Left ventricle myocardium superior (tissue), 1 donor: ENCODE measurements at places on chromosomes 2 and 18. TPM values are rescaled to one million over a fixed set of nuclear protein-coding genes. Genes with fewer than 3 reads are reported as not detected.

GRCh38 chr2:37325625-37326071, 1.0 kb upstream of the PRKD3 start:
- peak; percentile 33 for DNase-seq

- no peak for DNase-seq
Observed at GRCh38 chr2:200617156-200618053, 31.6 kb downstream of the AOX1 start.

- no peak for DNase-seq
Observed at GRCh38 chr2:58574873-58575272, 333.7 kb upstream of the FANCL start.

DNA sequence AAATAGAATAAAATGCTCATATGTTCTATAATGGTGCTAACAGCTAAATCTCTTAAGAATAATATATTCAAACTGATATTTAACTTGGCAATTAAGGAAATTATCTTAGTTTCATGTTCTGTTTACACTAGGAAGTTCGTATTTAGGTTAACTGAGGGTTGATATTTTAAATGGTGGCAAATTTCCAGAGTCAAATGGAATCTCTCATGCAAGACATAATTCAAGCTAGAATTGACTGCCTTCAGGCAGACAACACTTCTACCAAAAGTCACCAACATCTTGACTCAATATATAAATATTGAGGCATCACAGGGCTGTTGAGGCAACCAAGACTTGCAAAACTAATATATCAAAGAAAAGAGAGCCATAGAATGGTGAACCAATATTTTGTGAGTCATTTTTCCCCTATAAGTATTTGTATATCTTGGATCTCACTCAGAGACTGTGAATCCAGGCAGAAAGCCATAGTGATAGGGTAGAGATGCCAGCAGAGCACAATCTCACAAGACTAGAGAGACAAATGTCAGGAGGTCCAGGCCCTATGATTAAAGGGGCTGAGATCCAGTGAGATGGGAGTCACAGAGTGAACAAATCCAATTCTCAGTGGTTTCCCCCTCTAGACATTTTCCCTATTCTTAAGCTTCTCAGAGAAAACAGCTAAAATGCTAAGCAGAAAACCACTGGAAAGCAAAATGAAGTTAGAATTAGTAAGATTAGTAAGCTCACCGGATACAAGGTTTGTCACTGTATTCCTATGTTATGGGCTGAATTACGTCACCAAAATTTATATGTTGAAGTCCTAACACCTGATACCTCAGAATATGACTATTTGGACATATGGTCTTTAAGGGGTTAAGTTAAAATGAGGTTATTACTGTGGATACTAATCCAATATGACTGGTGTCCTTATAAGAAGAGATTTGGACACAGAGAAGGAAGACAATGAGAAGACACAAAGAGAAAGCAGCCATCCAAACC, 358.2 kb upstream of the UBE2E3 start:
- no peak for DNase-seq

DNA sequence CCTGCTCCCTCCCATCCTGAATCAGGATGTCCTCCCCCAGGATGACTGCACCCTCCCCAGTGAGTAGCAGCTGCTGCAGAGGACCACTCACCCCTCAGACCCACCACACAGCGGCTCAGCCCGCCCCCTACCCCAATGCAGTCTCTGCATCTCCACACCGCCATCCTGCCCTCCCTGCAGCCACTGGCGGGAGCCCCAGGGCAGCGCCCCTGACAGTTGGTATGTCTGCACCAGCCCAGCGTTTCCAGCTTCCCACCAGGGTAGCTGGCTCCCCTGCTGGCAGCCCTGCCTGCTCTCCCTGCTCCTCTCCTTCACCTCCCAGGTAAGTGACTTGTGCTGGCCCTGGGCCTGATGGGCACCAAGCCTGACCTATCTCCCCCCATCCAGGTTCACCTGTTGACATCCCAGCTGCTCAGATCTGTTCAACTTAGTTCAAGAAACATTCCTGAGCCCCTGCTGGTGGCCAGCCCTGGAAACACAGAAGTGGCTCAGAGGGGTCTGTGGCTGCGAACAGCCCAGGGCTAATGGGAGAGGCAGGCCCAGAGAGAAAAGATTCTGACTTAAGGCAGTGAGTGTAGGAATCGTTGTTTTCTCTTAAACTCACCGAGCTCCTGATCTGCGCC, 117.7 kb upstream of the RAB6C start:
- DNase-seq = no peak

DNA sequence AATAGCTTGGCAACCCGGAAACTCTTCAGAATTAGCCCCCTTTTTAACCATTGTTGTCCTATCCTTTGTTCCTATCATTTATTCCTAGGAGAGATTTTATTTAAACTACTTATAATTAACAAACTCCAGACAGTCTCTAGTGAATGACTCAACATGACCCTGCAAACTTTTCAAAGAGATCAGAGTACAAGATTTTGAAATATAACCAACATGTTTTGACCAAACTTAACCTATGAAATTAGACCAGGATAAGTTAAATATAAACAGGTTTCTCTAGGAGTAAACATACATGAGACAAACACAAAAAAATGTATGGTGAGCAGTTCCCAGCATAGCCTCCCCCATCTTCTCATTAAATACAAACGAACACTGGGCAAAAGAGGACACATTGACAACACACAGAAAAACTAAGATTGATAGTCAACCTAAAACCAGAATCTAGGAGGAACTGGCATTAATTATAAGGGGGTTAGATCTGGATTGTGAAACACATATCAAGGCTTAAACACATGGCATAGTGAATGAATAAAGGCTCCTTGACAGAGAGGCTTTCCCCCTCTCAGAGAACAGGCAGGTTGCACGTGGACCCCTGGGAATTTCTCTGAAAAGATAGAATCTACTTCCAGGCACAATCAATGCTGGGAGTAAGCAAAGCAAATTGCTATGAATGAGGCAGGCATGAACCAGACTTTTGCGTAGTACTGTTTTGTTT, 284.1 kb downstream of the IRS1 start:
- no peak for DNase-seq

DNA sequence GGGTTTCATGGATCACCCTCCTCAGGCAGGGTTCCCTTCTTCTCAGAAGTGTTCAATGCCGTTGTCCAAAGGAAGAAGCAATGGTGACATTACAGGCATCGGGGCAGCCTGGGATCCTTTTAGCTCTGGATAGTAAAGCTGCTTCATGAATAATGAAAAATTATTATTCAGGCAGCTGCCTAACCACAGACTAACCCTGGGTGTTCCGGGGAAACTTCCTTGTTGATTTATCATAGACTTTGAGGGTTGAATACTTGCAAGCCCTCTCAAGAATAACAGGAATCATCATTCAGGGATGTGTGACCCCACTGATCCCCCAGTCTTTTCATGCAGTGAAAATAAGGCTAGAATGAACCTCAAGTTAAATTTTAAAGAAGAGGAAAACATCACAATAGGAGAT, 419.4 kb downstream of the MEIS1 start:
- no peak for DNase-seq

DNA sequence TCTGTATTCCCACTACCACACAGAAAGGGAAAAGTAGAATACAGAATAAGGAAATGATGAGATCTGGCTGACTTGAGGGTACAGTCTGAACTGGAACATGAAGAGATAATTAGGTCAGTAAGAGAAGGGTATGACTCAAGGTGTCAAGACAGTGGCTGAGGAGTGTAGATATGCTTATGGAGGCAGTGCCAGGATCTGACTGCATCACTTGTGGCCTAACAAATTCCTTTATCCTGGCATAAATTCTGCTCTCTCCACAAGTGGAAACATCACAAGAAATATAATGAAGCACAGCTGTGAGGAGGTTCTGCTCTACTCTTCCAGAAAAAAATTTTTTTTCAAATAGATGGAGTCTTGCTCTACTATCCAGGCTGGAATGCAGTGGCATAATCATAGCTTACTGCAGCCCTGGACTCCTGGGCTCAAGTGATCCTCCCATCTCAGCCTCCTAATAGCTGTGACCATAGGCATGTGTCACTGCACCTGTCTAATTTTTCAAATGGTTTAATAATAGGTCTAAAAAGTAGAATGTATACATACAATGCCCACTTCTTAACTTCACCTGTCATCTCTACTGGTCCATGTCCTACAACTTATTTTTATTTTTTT, 85.3 kb downstream of the C2orf74 start:
- DNase-seq = no peak

GRCh38 chr18:45059695-45060094, 379.0 kb downstream of the SETBP1 start:
- no peak for DNase-seq

GRCh38 chr2:3066831-3067230, 310.8 kb downstream of the EIPR1 start:
- DNase-seq = no peak

- DNase-seq = no peak
Observed at GRCh38 chr18:74146756-74147155, 878 bp downstream of the FBXO15 start.

GRCh38 chr2:217890445-217890844, 112.3 kb downstream of the TNS1 start:
- peak; percentile 62 for DNase-seq

GRCh38 chr18:23994361-23994902, 20.1 kb upstream of the TTC39C start:
- DNase-seq = peak; percentile 33

GRCh38 chr2:195027947-195028346, 629.1 kb upstream of the SLC39A10 start:
- DNase-seq = no peak

GRCh38 chr2:222296911-222297599, 1.7 kb downstream of the PAX3 start:
- no peak for DNase-seq

GRCh38 chr18:65415098-65415497, 335.7 kb upstream of the CDH7 start:
- no peak for DNase-seq

DNA sequence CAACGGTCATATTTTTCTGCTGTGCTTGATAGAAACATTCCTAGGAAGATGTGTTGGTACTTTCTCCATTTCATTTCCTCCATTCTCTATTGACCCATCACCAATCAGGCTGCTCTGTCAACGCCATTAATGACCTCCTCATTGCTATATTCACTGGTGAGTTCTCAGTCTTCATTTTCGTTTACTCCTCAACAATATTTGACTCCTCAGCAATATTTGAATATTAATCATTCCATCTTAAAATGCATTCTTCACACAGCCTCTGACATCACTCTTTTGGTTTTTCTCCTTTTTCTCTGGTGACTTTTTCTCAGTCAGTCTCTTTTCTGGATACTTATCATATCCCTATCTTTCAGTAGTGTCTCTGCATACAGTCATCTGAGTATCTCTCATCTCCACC, 323.5 kb upstream of the CRIM1 start:
- no peak for DNase-seq

- DNase-seq = no peak
Observed at GRCh38 chr2:23311186-23311585, 73.8 kb upstream of the KLHL29 start.

Gene UGT1A3
- total RNA-seq = not detected

Gene MBP
- 32.7 TPM for total RNA-seq

Gene REG1A
- not detected for total RNA-seq

Gene SMAD2
- 74.8 TPM for total RNA-seq

Gene CTIF
- total RNA-seq = 59.9 TPM

Gene EPB41L3
- 6.8 TPM for total RNA-seq

Gene CETN1
- total RNA-seq = not detected

Gene SCN2A
- total RNA-seq = 0.30 TPM

Gene WNT10A
- not detected for total RNA-seq

Gene GPR35
- 2.1 TPM for total RNA-seq

Gene ST8SIA3
- total RNA-seq = not detected

Gene MOB4
- 33.0 TPM for total RNA-seq

Gene CABYR
- not detected for total RNA-seq

Gene SCTR
- total RNA-seq = 1.0 TPM

Gene SLC14A1
- total RNA-seq = 29.7 TPM
